ENCODE measurements at places on chromosomes 5 and 9.

- DNase-seq: no peak
Observed at GRCh38 chr5:179289756-179290385, 55.4 kb downstream of the ADAMTS2 start.

DNA sequence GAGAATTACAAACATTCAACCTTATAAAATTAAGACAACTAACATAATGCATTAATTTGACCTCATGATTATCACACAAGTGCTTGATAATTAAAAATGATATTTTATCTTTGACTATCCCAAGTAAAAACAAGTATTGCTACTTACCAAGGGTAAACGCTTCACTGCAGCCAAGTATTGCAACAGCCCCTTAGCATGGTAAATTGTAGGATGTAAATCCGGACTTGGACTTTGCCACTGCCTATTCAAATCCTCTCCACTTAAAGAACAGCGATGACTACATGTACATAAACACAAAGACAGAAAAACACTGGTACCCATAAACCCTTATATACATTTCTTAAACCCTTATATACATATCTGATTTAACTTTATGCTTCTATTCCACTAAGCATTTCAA lies 155.1 kb downstream of the AGTPBP1 start:
- DNase-seq: no peak

DNA sequence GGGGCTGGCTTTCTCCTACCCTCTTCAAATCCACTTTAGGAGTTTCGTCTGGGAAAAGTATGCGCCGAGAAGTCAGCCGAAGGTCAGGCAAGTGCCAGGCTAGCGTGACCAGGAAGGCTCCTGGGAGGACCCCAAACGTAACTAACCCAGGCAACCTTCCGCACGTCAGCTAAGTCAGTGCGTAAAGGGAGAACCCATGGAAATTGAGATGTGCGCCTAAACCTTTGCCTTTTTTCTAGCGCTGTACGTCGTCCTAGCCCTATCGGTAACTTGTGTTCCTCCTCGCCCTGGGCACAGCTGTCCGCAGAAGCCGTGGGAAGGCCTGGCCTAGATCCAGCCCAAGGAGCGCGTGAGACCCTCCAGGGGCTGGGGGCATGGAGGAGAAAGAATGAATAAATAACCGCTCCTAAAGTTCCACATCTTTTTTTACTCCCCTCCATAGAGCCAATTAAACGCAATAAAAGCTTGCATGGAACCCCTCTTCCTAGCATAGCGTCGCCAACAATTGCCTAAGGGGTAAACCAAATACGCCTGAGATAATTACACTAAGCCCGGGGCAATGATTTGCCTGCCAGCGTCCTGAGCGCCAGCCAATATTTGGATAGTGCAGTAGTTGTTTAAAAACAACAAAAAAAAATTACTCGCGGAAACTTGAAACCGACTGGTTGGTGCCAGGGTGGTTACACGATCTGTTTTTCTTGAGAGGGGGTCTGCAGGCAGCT lies 4.0 kb upstream of the FOXB2 start:
- DNase-seq: no peak

DNA sequence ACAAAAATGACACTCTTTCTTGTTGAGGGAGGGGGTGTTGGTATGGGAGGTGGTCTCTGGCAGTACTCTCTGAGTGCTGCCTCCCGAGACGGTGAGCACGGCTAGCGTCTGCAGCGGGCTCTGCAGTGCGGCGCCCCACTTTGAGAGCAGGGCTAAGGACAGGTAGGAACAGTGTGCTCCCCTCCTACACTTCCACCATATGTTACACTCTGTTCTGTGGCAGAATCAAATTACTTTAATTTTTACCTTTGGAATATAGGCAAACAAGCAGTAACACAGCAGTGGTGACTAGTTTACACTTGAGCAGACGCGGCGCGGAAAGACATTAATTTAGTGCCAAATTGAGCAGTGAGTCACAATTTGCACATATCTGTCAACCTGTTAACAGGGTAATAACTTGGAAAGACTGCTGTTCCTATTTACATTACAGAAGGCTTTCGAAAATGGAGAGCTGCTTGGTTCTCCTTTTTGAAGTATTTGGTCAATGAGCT lies 136.3 kb downstream of the MED27 start:
- no peak for DNase-seq

DNA sequence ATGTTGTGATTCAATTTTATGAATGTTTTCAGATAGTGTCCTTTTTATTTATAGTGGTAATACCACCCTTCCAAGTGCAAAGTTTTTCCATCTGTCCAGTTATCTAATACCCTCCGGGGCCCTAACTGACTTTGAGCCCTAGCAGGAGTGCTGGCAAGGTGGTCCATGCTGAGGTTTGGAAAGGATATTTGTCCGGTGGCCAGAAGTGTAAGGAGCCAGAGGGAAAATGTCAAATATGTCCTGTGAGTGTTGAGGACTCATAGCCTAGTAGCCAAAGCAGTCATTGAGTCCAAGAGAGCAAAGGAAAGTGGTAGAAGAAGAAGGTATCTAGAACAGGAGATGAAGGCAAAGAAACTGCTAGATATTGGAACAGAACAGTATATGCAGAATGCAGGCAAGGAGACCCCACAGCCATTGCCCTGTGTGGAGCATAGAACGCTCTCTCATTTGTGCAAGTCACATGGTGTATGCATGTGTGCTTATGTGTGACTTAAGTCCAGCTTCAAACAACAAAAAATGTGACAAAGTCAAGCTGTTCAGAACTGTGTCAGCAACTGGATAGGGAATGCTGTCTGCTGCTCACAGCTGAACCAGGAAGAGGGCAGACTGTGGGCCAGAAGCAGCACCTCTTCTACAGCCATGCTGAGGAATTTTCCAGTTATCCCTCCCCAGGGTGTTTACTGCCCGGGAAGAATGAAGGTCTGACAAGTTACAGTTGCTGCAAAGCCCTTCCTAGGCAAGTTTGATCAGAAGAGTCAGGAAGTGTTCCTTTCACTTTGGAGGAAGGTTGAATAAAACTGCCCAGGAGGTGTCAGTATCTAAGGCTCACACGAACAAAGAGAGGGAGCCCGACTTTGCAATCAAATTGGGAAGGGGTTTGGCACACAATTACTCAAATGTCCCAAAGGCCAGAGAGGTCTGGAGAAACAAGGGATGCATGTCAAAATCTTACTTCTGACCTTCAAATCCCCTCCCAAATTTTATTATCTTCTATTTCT lies 463.3 kb upstream of the DMAC1 start:
- no peak for DNase-seq

DNA sequence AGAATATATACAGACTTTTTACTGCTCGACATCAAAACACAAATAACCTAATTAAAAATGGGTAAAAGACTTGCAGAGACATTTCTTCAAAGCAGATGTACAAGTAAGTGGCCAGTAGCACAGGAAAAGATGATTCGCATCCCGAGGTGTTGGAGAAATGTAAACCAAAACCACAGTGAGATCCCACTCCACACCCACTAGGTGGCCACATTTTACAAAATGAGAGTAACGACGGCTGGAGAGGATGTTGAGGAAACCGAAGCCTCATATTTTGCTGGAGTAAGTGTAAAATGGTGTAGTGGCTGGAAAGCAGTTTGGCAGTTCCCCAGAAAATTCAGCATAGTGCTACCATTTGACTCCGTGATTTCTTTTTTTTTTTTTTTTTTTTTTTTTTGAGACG lies 21.3 kb upstream of the GBGT1 start:
- peak; percentile 50 for DNase-seq

- no peak for DNase-seq
Observed at GRCh38 chr9:121133104-121133816, 58.5 kb downstream of the CNTRL start.

DNA sequence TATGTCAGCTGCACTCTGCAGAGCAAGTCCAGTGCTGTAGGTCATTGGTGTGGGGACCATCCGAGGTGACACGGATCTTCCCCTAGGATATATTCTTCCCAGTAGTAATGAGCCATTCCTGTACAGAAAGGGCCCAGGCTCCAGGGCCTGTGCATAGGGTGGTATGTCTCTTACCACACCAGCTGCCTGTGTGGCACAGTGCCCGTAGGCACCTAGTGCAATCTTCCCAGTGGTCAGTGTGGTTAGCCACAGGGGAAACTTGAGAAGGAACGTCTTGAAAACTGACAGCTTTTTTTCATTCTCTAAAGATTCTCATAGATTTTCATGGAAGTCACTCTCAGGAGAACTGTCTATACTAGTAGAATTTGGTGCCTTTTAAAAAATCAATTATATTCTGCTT lies 39.8 kb downstream of the CYSTM1 start:
- DNase-seq: peak; percentile 15
